Activated CD4-positive, alpha-beta T cell treated with anti-CD3 and anti-CD28 coated beads, Interleukin-2, amount 50 U/mL, for 1 hour (primary cell): ENCODE measurements at places on chromosomes 16 and 17.

- no peak for DNase-seq
Observed at GRCh38 chr16:46482895-46483294, 138.3 kb downstream of the SHCBP1 start.

DNA sequence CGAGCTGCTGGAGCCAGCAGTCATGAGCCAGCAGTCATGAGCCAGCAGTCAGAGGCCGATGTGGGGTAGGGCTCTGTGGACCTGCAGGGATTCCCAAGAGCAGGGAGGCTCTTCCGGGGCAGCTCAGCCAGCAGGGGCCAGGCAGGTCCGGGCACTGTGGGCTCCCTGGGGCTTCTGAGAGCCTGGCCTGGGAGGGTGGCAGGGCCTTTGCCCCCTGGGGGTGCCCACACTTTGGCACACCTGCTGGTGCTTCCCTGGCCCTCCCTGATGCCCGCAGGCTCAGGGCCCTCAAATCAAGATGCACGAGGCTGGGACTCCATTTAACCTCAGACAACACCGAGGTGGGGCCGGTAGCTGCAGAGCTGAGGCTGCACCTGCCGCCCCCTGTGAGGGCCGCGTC is 18.1 kb downstream of the SOX8 start:
- DNase-seq, result no peak

DNA sequence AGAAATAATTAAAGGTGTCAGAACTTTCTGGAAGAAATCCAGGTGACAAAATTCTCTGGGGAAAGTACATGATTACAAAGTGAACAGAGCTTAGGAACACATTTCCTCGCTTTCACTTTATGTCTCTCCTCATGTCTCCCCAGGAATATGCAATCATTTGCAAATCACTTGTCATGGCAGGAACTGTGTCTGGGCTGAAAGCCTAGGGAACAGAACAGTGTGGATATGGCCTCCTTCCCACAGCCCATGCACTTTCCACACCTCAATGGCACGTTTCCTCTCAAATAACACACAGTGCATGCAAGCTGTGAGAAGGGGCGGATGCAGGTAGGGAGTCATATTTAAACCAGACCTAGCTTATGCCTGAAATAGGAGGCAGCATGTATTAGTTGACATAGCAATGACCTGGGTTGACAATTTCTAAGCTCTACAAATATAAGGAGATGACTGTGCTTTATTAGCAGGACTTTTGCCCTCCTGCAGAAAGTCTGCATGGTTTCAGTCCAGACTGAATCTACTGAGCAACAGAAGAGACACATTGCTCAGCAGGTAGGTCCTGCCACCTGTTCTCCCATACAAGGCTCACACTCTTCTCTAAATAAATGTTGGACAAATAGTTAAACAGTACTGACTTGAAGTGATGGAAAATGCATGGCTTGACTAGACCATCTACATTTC is 236.0 kb upstream of the ELAC2 start:
- DNase-seq, result no peak

DNA sequence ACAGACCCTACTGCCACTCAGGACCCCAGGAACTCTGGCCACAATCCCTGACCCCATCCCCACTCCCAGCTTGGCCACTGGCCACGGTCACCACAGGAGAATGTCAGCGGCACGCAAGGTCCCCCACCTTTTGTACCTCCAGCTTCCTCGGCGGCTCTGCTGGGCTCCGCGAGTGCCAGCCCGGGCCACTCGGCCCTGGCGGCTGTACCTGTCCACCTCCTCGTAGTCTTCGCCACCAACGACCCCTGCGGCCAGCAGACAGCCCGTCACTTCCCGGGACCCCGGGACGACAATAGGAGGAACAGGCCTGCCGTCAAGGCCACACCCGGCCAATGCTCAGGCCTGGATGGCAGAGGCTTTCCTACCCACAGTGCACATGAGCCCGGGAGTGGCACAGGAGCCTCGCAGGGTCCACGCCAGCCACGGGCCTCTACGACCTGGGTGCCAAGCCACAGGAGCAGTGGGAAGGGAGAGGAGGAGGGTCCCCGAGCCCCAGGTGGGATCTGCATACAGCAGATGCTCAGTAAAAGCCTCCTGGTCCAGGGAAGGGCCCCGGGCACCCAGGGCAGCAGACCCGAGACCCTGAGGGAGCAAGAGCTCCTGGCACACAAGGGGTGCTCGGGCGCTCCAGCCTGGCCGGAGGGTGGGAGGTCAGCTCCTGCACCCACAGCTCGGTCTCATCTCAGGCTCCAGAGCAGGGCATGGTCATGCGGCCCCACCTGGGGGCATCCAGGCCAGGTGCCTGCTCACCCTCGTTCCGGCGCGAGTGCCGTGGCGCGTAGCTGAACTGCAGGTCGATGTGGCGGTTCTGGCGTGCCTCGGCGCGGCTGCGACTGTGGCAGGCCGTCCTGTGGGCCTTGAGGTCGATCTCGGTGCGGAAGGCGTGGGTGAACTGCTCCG is 7.9 kb downstream of the ZNF598 start:
- no peak for DNase-seq

- DNase-seq, result no peak
Observed at GRCh38 chr17:78727476-78728229, 54.4 kb downstream of the CYTH1 start.

DNA sequence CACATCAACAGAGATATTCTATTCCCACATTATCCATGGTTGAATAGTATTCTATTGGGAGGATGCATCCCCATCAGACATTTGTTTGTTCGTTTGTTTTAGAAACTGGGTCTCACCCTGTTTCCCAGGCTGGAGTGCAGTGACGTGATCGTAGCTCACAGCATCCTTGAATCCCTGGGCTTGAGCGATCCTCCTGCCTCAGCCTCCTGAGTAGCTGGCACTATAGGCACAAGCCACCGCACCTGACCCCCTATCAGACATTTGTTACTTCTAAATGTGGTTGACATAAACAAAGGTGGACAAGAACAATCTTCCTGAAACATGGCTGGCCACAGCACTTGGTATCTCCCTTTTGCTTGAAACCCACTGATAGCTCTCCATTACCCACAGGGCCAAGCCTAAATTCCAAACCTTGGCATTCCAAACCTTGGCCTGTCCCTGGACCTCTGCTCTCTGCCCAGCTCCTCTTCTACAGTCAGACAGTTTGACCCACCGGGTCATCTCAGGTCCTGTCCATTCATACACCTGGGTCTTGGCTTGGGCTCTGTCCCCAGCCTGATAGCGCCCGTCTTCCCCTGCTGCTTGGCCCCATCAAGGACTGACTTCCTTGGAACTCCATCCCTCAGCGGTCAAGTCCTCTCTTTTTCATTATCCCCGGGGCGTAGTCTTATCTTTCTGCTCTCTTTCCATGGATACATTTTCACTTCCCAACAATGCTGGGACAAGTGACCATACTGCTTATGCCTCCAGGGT is 1.5 kb upstream of the PRR29 start:
- no peak for DNase-seq

GRCh38 chr17:8189041-8189710 is 804 bp downstream of the BORCS6 start:
- DNase-seq, result peak; percentile 33

DNA sequence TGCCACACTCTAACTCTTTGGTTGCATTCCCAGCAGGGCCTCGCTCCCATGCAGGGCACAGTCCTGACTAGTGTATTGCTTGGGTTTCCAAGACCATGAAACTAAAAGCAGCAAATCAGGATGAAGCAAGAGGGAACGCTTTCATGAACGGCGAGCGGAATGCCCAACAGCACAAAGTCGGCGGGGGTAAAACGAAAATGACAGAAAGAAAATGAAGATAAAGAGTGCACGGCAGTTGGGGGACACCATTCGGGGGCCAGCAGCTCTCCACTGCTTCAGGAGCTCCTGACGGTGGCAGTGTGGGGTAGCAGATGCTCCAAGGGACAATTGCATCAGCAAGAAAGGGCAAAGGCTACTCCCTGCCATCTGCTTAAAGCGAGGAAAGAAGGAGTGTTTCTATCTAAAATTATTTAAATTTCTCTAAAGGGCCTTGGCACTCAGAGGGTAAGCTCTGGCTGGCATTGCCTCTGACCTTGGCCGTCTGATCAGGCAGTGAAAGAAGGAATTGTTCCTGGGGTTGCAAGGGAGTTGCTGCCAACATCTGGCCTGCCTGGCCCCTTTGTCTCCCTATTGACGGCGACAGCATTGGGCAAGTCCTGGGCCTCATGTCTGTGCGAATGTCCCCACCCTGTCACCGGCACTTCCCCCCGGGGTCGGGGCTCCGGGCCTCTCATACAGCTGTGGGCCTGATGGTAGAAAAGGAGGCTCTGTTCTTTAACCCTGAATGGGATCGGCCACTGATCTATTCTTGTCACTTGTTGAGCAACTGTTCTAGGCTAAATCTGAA is 138.2 kb downstream of the CMIP start:
- no peak for DNase-seq

- DNase-seq, result no peak
Observed at GRCh38 chr16:8725513-8726178, 51.2 kb downstream of the ABAT start.

DNA sequence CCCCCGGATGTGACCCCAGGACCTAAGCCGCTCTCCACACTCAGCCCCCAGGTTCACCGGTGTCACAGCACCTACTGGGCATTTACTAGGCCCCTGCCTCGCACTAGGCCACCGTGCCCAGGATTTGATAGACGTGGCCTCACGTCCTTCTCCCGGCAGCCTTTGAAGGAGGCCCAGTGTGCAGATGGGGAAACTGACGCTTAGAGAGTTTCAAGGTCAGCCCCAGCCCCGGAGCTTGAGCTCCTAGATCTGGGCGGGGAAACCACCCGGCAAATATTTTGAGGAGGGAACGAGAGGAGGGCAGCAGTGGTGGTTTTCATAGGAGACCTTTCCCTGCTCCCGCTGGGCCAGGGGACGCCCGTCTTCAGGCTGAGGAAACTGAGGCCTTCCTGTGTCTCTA is 10.3 kb downstream of the ZFPM1 start:
- DNase-seq, result no peak
